ENCODE measurements at places on chromosomes 3 and 15.

DNA sequence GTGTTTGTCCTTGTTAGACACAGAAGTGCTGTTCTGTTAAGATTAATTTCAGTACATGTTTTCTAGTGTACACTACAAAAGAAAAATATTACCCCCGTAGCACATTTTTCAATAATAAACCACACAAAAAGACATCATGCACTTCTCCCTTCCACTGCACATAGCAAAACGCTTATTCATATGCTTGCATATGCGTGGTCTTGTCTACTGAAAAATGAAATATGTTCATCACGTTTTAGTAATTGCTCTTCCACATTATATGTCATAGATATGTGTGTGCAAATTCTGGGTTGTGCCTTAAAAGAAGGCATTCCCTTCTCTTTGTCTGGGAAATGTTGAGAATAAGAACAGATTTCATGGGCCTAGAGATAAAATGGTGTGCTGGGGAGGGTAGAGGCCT, 353.9 kb downstream of the NSUN3 start:
- no peak for DNase-seq

DNA sequence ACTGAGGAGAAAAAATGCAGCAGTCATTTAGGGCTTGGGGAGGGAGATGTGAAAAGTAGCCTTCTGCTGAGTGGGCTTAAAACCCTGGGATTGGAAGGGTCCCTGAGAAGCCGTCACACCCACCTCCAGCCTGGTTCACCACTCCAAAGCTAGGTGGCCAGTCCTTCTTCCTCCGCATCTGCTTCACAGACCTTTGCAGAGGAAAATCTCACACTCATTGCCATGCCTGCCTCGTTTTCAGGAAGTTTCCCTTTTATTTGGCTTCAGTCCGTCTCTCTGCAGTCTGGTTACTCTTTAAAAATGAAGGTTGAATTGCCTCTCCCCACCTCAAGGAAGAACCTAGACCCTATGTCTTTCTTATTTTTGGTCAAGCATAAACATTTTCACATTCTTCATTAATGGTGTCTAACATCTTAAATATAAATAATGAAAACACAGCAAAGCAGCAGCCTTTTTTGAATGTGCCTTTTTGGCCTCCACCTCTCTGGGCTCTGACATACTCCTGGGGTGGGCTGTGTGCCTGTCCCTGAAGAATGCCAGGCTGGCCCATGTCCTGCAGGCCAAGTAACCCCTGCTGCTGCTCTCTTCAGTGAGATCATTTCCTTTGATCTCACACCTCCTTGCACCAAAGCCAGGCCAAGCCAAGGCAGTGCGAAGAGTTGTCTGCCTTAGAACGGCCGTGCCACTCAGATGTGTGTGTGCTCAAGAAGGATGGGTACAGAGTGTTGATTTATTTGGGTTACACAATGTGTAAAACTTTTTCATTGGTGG, 11.0 kb downstream of the MRAS start:
- no peak for DNase-seq

DNA sequence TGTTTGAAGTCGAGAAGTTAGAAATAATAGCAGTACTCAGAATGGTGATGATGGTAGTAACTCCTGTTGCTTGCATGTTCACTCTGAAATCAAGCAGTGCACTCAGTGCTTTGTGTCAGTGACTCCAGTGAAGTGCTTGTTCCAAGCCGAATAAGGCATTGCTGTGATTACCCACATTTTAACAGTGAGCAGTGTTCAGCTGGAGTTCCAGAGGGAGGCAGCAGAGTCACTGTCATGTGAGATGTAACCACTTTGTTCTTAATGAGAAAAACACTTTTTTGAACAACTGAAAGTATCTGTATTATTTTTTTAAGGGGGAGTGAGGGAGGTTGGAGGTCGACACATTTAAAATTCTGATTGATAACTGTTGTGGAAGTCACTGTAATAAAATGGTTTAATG, 3.7 kb downstream of the MDFIC2 start:
- DNase-seq: no peak

DNA sequence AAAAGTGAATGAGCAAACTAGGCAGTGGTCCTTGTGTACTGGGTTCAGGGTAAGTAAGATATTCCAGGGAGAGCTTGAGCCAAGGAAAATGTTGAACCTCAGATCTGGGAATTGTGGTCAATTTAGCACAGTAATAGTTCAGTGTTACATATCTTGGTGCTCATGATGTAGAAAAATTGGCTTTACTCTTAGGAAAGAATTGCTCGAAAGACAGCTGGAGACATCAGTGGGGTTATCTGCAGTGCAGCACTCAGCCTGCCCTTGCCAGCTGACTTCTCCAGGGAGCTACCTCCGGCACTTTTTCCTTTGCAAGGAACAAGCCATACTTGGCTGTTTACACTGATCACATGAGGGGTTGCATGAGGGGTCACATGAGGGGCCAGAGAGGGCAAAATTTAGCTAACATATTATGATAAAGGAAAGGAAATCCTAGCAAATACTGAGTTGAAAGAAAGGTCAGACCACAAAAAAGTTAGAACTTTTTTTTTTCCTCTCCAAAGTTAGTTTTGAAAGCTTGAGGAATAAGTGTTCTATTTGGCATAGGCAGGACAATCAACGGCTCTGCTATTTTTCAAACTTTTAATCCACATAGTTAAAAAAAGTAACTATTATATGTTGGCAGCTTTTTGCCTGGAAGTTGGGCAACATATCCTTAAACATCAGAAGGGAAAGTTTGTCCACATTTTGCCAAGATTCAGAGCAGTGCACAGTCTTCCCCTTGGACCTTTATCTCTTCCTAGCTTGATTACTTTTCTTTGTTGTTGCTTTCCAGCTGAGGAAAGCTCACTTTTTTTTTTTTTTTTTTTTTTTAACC, 92.4 kb downstream of the COL6A6 start:
- DNase-seq: no peak

DNA sequence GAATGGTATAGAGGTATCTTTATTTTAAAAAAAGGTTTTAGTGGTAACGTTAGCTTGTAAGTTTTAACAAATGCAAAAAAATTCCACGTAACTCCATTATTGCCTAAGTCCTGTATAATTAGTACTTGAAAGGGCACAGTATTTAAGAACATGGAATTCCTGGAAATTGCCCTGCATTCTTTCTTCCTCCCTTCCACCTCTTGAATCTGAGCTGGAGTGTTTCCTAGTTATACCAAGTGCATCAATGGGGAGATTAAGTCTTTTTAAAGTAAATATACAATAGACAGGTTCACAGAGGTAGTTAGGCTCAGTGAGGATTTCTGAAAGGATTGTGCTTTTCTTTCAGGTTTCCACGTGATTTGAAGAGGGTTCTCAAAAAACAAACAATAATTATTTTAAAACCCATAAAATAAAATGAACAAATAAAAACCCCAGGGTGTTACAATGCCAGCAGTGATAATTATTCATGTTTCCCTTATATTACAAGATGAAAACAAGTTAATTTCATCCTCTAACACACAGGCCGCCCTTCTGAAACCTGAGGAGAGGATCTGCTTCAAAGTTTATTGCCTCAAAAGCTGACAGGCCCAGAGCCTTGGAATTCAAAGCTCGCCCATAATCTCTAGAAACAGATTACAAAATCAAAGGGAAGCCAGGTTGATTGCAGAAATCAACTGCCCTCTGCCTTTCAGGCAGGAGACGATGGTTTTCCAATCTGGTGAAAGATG, 128.8 kb upstream of the LMOD3 start:
- no peak for DNase-seq

- DNase-seq: no peak
Measured at GRCh38 chr15:68213991-68214837, 9.1 kb upstream of the CALML4 start.

All from nucleus accumbens (tissue), 56 donors.